Stimulated activated CD8-positive, alpha-beta memory T cell treated with anti-CD3 and anti-CD28 coated beads, Interleukin-4, amount 100 ng/mL, for 48 hours (primary cell): ENCODE measurements at places on chromosomes 3 and 15.

GRCh38 chr3:79906106-79906505 lies 138.3 kb upstream of the ROBO1 start:
- no peak for DNase-seq

GRCh38 chr3:81702126-81702525 lies 59.3 kb downstream of the GBE1 start:
- DNase-seq, result no peak

- DNase-seq, result no peak
These were observed 63.6 kb downstream of the ZNF621 start for GRCh38 chr3:40588406-40588805.

DNA sequence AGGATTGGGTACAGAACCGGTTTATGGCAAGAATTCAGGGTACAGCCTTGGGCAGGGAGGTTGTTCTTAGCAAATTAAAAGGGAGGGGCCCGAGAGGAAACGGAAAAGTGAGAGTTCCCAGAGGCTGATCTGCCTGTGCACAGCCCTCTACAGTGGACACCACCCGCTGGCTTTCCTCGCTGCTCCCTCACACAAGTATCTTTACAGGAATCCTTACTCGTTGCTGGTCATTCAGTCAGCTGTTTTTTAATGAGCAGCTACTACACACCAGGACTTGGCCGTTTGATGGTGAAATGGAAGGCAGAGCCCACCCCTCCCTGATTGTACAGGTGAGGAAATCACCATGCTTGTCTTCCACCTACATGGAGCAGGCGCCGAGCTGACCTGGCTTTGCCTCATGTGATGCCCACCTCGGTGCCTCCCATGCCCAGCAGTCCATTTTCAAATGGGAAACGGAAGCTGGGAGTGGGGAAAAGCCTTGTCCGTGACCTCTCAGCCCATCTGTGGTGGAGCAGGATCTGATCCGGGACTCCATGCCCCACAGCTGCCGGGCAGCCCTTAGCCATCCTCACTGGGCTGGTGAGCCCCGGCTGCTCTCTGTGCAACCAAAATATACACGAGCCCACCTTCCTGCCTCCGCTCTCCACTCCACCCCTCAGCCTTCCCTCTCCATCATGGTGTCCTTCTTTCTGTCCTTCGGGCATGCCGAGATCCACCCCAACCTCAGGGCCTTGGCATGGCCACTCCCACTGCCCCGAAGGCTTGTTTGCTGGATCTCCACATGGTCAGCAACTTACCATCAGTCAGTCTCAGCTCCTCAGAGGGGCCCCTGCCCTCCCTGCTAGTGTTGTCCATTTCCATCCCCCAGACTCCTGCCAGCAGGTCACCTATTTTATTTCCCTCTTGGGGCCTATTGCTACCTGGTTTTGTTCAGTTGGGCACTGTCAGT lies 33.3 kb upstream of the FGD5 start:
- no peak for DNase-seq

DNA sequence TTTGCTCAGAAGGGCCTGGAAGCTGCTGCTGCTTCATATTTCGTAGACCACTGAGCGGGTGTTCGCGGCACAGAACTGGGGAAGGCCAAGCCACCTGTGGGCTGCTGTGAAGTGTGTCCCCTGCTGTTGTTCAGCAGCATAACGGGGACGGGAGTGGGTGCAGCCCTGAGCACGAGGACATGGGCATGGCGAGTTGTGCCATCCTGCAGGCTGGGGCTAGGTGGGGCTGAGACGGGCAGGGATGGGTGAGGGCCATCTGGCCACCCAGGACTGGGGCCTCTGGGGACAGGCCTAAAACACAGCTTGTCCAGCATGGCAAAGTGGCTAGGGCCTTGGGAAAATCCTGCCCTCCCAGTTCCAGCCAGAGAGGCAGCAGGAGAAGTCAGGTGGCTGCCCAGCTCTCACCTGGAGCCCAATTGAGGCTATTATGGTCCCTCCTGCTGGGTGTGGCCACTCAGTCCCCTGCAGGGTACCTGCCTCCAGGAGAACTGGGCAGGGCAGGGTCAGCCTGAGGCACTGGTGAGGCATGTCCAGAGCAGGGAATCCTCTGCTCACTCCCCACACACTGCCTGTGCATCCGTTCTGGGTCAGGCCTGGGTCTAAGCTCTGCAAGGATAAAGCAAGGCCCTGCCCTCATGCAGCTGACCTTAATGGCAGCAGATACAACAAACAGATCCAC lies 29.5 kb downstream of the CFAP100 start:
- DNase-seq, result no peak

DNA sequence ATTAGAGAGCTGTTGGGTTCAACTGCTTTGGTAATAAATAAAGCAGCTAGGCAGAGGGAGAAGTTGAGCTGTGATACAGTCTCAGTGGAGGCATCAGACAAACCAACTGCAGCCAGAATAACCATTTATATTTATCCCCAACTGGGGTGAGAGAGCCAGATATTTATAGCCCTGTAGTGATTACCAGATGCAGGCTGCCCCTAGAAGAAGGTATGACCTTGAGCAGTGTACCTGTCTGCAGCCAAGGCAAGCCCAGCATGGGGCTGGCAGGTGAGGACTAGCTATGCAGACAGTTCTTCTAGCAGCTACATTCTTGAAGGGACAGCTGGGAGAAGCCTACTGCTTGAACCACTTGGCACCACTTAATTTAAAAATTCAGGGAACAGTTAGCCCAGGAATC lies 144.4 kb upstream of the EPHA3 start:
- no peak for DNase-seq

GRCh38 chr3:14440531-14441239 lies 38.3 kb downstream of the SLC6A6 start:
- DNase-seq, result no peak

DNA sequence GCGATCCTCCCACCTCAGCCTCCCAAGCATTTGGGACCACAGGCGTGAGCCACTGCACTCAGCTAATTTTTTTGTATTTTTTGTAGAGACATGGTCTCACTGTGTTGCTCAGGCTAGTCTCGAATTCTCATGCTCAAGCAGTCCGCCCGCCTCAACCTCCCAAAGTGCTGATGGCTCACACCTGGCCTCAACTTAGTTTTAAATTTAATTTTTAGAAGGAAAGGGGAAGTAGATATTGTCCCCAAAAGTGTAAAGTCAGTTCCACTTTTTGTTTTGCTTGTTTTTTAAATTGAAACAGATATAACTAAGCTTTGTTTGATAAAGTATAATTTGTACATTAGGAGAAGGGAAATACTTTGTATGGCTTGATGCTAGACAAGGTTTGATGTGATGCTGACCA lies 31.3 kb upstream of the NFKBIZ start:
- DNase-seq, result no peak

- peak; percentile 49 for DNase-seq
These were observed 3.0 kb downstream of the PLA1A start for GRCh38 chr3:119600732-119601131.

GRCh38 chr3:124791142-124791541 lies 60.9 kb downstream of the UMPS start:
- no peak for DNase-seq

GRCh38 chr15:78343276-78344060 lies 3.3 kb downstream of the CRABP1 start:
- no peak for DNase-seq

DNA sequence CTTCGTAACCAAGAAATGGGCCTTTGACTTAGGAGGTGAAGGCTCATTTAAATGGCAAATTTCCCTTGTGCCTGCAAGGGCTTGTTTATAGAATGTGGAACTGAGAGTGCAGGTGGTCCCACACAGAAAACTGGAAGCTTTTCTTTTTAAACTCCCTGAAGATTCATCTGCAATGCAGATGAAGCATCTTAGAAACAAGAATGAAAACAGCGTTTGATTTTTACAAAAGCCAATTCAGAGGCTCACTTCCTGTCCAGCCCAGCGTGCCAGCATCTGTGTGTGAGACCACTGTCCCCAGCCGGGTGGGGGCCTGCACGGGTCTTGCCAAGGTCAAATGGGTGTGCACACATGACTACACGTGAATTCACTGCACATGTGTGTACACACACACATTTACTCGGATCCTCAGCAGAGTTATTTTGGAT lies 94.7 kb downstream of the LINGO1 start:
- DNase-seq, result no peak

GRCh38 chr15:58348095-58348812 lies 83.5 kb upstream of the LIPC start:
- DNase-seq, result no peak

- no peak for DNase-seq
These were observed 665.5 kb downstream of the NTRK3 start for GRCh38 chr15:87591042-87591441.

- DNase-seq, result no peak
These were observed 59.9 kb upstream of the FBN1 start for GRCh38 chr15:48705381-48705780.

DNA sequence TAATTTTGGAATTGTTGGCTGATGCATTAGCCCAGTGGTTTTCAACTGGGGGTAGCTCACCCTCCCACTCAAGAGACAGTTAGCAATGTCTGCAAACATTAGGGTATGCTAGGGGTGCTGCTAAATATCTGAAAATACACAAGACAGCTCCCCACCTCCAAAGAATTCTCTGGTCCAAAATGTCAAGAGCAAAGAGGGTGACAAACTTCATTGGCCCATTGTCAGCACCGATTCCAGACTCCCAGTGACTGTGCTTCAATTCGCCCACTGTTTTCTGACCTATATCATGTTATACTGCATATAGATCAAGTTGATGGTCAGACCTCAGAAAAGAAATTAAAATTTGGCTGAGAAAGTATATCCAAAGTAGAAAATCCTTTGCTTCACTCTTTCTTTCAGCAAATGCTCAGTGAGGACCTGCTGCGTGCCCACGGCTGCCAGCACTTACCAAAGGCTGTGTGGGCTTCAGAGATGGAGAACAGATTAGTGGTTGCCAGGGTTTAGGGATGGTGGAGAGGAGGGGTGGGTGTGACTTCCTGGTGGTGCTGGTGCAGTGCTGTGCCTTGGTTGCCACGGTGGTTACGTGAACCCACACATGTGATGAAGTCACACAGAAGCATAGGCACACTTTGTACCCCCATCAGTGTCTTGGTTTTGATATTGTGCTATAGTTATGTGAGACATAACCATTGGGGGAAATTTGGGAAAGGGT lies 204.0 kb downstream of the PLCL2 start:
- peak; percentile 64 for DNase-seq

- no peak for DNase-seq
These were observed 90.6 kb upstream of the GRM7 start for GRCh38 chr3:6770397-6770690.

DNA sequence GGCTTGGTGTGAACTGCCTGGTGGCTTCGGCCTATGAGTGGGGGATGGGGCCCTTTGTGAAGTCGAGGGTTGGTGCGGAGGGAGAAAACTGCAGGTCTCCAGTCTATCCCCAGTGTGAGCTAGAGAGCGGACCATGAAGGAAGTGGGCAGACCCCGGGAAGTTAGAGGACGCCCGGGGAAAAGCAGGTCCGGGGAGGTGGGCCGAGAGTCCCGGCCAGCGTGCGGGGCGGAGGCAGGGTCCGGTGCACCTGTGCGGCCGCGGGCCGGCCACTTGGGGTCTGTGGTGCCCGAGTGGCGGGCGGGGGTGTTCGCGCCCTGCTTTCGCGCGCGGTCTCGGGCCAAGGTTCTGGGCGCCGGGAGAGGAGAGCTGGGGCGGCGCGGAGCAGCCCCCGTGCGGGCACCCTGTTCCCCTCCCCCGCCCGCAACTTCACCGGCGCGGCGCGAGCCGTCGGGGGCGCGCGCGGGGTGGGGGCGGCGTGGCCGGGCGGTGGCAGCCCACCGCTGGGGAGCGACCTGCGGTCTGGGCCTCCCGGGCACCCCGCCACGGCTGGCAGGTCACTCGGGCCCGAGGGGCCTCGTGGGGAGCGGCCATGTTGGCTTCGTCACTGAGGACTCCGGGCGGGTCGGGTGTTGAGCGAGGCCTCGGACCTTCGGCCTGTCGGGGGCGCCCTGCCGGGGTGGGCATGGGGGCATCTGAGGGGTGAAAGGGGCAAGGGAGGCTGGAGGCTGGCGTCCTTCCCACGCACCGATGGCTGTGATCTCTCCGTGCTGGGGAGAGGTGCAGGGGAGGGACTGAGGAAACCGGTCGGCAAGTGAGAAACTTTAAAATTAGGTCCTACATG lies 4.8 kb downstream of the UBE2E1 start:
- DNase-seq, result peak; percentile 65

DNA sequence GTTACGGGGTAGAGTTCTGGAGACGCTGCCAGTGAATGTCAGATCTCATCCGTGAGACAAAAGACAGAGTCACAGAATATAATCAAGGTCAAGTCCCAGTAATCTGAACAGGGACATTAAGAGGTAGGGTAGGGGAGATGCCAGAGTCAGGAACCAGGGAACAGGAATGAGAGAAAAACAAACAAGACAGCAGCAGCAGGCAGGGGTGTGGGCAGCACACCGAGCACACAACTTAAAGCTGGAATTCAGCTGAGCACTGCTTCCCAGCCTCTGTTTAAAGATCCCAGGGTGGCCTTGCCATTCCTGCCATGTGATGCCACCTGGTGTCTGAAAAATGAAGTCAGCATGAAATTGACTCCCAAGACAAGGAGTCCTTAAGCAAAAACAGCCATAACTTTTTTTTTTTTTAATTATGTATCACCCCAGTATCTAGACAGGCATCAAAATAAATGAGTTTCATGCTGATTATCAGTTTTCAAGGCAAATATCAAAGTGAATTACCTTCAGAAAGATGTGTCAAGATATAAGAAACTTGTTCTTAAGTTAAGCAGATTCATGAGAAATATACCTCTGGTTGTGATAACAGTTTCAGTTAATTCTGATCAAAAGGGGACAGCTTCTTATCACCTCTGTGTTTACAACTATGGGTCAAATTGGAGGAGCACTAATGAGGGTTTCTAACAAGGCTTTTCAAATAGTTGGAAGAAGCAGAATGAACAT lies 203.7 kb downstream of the SLC9A9 start:
- peak; percentile 29 for DNase-seq

DNA sequence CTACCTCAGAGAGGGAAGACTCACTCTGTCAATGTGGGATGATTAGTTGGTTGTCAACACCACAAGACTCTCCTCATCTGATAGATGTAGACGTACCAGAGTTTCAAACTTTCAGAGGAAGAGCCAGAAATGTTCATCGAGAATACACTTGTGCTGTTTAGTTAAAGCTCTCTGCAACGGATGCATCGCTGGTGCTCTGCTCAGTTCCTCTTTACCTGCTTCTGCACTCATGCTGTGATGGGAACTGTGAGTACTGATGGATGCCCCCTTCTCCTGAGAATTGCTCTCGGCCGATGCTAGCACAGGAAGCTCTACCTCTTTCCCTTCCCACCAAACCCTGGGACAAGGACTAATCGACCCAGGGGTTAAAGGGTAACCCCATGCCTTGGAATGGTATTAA lies 51.8 kb upstream of the CCDC54 start:
- DNase-seq, result no peak

DNA sequence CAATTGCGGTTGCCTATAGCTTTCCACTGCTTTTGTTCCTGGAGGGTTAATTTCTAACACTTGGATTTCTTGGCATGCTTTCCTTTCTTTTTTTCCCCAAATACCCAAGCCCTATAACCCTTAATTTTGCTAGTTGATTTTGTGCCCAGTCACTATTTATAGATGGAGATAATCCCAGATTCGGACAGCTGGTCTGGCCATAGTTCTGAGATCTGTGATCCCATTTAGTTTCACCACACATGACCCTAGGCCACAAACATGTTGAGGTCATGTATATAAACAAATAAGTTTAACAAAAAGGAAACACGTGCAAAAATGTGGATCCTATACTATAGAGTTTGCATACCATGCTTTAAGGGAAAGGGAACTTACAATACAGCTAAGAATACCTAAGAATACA lies 111.4 kb downstream of the ZMAT3 start:
- no peak for DNase-seq

GRCh38 chr3:184230603-184231528 lies 1.5 kb downstream of the VWA5B2 start:
- DNase-seq, result no peak
